ENCODE measurements at places on chromosomes 13 and 19. TPM values are rescaled to one million over a fixed set of nuclear protein-coding genes. Genes with fewer than 3 reads are reported as not detected.
A peak's percentile ranks its signal among the peaks of the same experiment; 100 is the strongest.

- H3K4me3 ChIP-seq: peak overlapping the region; percentile 67
- peaks cover 12% of the 10 kb centered on the region for H3K4me1 ChIP-seq
- no peak for DNase-seq
Measured at GRCh38 chr19:17404015-17404414, 1.4 kb downstream of the BST2 start.

Gene S1PR5
- total RNA-seq: 6.5 TPM

- DNase-seq: no peak
- H3K36me3 ChIP-seq: no peaks in the 10 kb centered on the region
- H3K27ac ChIP-seq: no peak overlapping the region
- H3K27me3 ChIP-seq: no peaks in the 10 kb centered on the region
Measured at GRCh38 chr13:31968473-31968872, 63.1 kb upstream of the FRY start.

DNA sequence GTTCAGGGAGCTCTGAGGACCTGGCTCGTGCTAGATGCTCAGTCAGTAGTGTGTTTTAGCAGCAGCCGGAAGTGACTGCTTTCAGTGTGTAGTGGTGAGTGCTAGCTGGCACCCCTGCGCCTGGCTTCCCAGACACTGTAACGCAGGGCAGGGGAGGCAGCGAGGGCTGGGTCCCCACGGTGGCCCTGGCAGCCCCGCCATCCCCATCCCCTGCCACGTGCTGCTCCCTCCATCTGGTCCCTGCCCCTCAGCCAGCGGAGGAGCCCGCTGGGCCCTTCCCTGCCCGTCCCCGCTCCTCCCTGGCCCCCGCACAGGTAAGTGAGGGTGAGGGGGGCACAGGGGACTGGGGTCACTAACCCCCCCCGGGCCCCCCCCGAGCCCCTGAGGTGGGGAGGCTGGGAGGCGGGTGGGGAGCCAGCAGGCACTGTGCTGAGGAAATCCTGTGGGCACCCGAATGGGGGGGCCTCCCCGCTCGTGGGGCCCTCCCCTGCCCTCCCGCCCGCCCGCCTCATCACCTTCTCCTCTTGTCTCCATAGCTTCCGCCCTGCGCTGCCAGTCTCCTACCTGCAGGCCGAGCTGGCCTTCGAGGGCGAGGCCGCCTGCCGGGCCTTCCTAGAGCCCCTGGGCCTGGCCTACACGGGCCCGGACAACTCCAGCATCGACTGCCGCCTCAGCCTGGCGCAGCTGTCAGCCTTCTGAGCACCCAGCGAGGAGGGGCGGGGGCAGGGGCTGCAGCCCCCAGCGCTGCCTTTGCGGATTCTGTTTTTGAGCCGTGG is 3.2 kb downstream of the LENG9 start:
- H3K27me3 ChIP-seq: no peaks in the 10 kb centered on the region
- peaks cover 19% of the 10 kb centered on the region for H3K36me3 ChIP-seq
- H3K4me1 ChIP-seq: peaks cover 7% of the 10 kb centered on the region
- no peak overlapping the region for H3K27ac ChIP-seq
- no peak overlapping the region for H3K4me3 ChIP-seq
- no peak for DNase-seq

DNA sequence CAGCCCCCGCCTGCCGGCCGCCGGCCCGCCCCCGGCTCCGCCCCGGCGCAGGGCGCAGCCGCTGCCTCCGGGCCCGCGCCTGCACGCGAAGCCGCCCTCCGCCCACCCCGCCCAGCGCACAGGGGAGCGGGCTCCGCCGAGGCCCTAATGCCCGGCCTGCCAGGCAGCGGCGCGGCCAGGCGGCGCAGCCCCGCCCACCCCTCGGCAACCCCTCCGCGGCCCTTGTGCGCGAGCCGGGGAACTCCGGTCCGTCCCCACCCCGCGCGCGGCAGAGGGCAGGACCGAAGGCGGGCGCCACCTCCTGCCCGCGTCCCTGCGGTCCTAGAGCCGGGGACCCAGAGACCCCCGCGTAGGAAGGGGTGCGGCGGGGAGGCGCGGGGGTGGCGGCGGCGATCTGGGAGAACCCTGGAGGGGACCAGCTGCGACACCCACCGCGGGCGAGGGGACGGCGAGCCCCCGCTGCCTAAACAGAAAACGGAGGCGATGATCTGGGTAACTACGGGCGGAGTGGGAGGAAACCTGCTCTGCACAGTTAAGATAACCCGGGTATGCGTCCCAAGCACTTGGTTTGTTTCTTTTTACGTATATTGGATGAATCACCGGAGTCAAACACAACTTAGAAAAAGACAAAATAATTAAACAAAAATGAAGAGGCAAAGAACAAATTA is 350 bp upstream of the USP12 start:
- DNase-seq: peak; percentile 96
- H3K4me3 ChIP-seq: peak overlapping the region; percentile 67
- no peaks in the 10 kb centered on the region for H3K36me3 ChIP-seq
- no peaks in the 10 kb centered on the region for H3K27me3 ChIP-seq
- H3K27ac ChIP-seq: peak overlapping the region; percentile 85
- H3K4me1 ChIP-seq: peaks cover 28% of the 10 kb centered on the region
